ENCODE measurements at places on chromosomes 7 and 10. TPM values are rescaled to one million over a fixed set of nuclear protein-coding genes. Genes with fewer than 3 reads are reported as not detected.

DNA sequence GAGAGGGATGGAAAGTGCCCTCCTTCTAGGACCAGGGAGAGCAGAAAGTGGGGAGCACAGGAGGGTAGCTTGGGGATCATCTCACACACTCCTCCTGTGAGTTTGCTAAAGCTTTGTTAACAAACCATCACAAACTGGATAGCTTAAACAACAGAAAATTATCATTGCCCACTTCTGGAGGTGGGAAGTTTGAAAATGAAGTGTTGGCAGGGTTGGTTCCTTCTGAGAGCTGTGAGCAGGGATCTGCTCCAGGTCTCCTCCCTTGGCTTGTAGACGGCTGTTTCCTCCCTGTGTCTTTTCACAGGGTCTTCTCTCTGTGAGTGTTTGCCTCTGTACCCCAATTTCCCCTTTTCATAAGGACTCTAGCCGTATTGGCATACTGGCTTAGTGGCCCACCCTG is 32.0 kb upstream of the CXCL12 start:
- no peaks in the 10 kb centered on the region for H3K27me3 ChIP-seq
- no peaks in the 10 kb centered on the region for H3K36me3 ChIP-seq
- no peak for DNase-seq
- H3K27ac ChIP-seq: no peak overlapping the region

DNA sequence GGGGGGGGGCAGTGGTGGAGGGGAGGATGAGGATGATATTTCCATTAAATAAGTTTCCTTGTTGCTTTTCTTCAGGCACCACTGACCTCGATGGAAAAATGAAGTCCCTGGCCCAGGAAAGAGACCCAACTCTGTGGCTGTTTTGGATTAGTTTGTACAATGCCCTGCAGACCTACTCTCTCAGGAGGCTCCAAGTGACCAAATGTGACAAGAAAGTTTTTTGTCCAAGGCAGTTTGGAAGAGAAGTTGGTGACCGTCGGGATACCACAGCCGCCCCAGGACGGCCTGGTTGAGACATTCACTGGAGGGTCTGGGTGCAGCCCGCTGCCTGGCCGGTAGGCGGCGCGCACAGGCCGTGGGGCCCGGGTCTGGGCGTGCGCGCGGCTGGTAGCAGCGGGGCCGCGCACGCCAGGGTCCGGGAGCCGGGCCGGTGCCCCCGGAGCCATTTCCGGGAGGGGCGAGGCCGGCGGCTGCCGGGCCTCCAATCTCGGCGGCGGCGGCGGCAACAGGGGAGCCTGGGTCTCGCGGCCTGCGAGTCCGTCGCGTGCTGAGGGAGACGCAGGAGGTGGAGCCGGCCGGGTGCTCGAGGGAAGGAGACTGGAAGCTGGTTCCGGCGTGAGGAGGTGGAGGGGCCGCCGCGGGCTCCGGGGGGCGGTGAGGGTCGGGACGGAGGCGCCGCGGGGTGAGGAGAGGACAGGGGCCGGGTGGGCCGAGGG is at the start of gene SGPL1:
SGPL1 (plus strand) TSS at position 445 of the 716 bp plus-strand sequence. CDS start 906 bp downstream, outside the sequence.
- DNase-seq: peak; percentile 95
- no peaks in the 10 kb centered on the region for H3K27me3 ChIP-seq
- no peaks in the 10 kb centered on the region for H3K4me1 ChIP-seq
- H3K4me3 ChIP-seq: peak within 1 kb of the TSS; percentile 58
- peak within 1 kb of the TSS; percentile 94 for H3K27ac ChIP-seq
- H3K36me3 ChIP-seq: no peaks in the 10 kb centered on the region

Gene HOXA10
- 16.3 TPM for total RNA-seq

Gene YAE1
- total RNA-seq: 19.7 TPM

Data from kidney (tissue), 22 donors.